ENCODE measurements at places on chromosomes 13 and 19.

- DNase-seq, result no peak
These were observed 180.1 kb downstream of the NUFIP1 start for GRCh38 chr13:44809190-44809589.

GRCh38 chr19:44745341-44745831 is 3.1 kb upstream of the BCL3 start:
- peak; percentile 56 for DNase-seq

- DNase-seq, result peak; percentile 1
These were observed 35.3 kb downstream of the FPR3 start for GRCh38 chr19:51830274-51830673.

- no peak for DNase-seq
These were observed 95.3 kb upstream of the TM9SF2 start for GRCh38 chr13:99405966-99406365.

- no peak for DNase-seq
These were observed 247.7 kb downstream of the SLITRK1 start for GRCh38 chr13:83634601-83635000.

DNA sequence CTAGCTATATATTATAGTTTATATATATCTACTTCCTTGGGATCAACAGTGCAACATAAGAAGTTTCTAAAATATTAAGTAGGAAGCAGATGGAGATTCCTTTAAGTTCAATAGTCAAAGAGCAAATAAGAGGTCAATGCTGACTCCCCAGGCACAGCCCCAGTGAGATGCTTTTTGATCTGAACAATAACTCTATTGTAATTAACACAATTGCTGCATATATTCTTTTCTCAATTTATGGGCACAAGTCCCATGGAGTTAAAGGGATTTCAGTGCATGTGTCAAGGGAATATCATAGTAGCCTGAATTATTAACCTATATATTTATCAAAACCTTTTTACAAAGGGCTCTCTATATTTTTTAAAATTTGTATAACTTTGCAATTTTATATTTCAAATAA is 180.8 kb downstream of the SPRY2 start:
- DNase-seq, result no peak

DNA sequence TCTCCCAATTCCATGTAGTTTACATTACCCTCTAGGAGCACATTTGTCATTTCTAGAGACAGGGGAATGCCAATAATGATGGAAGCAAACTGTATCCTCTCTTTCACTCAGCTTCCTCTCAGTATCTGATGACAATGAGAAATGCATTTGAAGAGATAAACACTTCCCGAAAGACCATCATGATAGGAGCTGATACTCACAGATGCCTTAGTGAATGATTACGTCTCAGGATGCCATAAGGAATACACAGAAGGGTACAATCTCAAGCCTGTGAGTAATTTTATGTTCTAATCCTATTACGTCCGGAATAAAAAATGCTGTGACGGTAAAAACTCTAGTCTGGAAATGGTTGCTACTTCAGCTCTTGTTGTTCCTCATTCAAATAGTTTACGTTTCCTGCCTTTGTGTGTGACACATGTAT is 663.8 kb upstream of the MIR17HG start:
- no peak for DNase-seq

- DNase-seq, result no peak
These were observed 210.4 kb downstream of the DCLK1 start for GRCh38 chr13:35920816-35921215.

GRCh38 chr19:45958769-45959516 is 14.7 kb downstream of the NOVA2 start:
- DNase-seq, result no peak

DNA sequence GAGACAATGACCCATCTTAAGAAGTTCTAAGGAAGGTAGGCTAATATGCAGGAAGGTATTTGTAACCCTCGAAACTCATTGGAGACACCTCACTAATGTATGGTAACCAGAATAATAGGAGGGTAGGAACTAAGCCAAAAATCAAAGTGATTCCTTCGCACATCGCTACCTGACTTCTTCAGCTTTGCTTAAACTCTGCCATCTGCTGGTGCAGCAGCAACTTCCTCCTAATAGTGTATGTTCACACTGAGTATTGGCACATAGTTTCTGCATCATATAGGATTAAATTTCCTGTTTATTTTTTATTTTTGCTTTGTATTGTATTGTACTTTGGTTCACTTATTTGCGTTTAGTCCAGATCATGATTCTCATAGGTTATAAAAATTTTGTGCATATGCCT is 676.2 kb downstream of the GPC5 start:
- peak; percentile 15 for DNase-seq

- no peak for DNase-seq
These were observed 33.2 kb downstream of the RAB20 start for GRCh38 chr13:110528371-110528770.

DNA sequence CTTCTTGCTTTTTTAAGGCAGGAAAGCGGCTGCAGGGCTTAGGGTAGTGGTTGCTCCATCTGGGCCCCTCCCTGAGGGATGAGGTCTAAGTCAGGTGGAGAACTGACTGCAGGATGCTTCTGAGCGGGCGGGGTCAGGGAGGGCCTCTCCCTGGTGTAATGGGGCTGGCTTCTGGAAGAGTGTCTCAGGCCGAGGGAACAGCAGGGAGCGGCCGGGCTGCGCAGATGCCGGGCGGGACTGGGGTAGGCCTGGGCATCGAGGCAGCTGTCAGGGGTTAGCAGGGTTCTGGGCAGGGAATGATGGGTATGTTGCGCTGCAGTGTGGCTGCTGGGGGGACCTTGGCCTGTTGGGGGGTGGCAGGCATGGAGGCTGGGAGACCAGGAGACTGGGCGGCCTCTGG is 2.7 kb downstream of the FAM174C start:
- DNase-seq, result no peak

DNA sequence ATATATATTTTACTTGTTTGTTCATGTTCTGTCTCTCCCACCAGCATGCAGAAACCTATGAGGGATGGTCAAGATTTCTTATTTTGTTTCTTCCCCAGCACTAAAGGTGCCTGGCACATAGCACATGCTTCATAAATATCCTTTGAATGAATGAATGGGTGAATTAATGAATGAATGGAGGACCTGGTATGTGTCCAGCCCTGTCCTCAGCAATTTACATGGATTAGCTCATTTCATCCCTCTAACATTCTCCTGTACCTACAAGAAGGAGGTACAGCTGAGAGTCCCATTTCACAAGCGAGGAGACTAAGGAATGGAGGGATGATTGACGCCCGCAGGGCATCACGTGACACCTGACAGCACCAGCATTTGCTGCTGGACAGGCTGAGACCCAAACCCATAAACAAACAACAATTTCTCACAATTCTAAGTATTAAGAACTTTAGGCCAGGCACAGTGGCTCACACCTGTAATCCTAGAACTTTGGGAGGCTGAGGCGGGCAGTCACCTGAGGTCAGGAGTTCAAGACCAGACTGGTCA is 6.8 kb upstream of the BCAT2 start:
- peak; percentile 22 for DNase-seq

DNA sequence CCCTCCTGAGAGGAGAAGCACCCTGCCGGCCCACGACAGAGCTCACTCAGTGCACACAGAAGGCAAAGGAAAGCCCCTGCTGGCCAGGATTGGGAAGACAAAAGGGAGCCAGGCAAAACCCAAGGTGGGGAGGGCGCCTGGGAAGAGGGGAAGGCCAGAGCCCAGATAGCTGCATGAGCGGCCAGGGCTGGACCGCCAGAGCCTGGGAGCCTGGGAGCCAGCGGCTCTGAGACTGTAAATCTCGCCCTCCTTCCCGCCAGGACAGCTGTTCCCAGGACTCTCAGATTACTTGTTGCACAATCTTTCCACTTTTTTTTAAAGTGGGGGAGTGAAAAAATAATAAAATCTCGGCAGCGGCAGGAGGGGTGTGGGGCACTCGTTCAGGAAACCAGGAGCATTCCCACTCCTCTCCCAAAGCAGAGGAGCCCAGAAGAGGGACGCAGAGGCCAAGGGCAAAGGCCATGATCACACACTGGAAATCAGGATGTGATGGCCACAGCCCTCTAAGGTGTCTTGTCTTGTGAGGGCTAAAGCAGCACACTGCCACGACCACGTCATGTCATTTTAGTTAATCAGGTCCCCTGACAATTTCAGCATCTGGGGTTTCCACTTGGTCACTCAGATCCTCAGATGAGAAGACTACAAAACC is 19.6 kb upstream of the EPHX3 start:
- peak; percentile 68 for DNase-seq

DNA sequence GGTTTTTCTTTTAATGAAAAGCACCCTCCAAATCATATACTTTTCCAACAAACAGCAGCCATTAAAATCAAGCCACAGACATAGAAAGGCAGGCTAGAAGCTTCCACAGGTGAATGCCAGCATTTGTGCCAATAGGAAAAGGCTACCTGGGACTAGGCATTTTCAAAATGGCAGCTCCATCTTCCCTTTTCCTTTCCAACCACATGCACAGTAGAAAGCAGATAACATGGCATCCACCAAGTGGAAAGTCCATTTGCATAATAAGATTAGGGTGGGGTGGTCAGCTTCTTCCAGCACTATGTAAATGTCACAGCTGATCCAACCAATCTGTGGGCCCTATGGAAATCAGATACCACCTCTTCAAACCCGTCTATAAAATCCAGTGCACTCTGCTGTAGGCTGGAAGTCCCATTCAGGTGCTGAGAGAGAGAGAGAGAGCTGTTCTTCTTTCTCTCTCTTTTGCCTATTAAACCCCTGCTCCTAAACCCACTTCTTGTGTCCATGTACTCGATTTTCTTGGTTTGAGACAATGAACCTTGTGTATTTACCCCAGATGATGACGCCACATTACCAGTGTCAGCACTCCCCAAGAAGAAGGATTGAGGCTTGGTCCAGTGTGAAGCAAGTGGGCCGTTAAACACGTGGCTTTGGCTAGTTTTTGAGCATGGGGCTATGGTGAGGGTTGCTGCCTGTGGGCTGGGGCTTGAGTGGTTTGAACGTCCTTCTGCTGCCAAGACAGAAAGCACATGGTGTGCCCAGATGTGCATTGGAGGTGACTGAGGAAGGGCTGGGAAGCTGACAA is 24.2 kb upstream of the IGFL1 start:
- DNase-seq, result no peak

DNA sequence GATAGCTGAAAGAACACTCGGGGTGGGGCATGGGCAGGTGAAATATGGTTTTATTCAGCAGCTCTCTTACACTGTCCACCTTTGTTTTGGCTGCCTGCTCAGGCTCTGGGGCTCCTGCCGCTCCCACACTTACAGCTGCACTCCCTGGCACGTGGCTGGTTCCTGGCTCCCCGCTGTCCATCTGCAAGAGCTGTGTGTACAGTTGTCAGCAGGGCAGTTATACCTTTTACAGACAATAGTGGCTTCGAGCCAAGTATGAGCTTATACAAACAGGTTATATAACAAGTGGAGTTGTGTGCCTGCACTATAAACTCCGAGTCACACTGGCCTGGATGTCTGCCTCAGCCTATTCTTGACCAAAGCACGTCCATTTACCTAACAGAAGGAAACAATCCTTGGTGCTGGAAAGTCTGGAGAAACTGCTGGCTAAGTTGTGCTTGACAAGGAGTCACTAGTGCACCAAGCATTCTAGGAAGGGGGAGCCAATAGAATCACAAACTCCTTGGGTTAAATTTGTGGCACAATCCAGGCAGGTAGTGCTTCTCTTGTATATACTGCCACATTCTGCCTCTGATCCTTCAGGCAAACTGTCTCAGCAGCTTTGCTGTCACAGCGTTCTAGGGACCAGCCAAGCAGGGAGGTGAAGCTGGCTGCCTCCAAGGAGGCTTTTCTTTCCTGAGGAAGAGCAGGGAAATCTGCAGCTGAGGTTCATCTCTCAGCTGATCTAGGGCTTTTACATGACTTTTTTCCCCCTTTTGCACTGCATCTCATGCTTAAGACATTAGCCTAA is 68.2 kb downstream of the NHLRC3 start:
- no peak for DNase-seq

- DNase-seq, result no peak
These were observed 53.4 kb downstream of the KLF12 start for GRCh38 chr13:74080762-74081161.

- DNase-seq, result no peak
These were observed 17.6 kb downstream of the PPP1R12C start for GRCh38 chr19:55099557-55100506.

DNA sequence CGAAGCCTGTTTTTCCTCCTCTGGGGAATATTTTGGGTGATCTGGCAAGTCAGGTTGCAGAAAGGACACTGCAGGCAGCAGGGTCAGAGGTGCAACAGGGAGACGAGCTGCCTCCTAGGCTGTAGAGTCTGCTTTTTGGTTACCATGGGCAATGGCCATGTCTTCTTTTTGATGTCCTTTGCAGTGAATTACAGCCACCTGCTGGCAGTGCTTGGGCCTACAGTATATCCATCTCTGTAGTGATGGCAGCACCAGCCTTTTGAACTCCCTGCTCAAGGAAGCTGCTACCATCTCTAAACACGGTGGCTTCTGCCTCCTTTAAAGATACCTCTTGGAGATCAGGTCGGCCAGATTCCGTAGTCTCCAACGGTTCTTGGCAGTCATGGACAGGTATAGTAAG is 73.9 kb downstream of the WTIP start:
- peak; percentile 8 for DNase-seq

GRCh38 chr19:44111910-44112463 is 1.2 kb upstream of the ZNF225 start:
- peak; percentile 84 for DNase-seq

GRCh38 chr19:55247621-55248099 is 11.2 kb downstream of the PPP6R1 start:
- peak; percentile 85 for DNase-seq

- no peak for DNase-seq
These were observed 185.9 kb downstream of the ZNF536 start for GRCh38 chr19:30557927-30558557.

DNA sequence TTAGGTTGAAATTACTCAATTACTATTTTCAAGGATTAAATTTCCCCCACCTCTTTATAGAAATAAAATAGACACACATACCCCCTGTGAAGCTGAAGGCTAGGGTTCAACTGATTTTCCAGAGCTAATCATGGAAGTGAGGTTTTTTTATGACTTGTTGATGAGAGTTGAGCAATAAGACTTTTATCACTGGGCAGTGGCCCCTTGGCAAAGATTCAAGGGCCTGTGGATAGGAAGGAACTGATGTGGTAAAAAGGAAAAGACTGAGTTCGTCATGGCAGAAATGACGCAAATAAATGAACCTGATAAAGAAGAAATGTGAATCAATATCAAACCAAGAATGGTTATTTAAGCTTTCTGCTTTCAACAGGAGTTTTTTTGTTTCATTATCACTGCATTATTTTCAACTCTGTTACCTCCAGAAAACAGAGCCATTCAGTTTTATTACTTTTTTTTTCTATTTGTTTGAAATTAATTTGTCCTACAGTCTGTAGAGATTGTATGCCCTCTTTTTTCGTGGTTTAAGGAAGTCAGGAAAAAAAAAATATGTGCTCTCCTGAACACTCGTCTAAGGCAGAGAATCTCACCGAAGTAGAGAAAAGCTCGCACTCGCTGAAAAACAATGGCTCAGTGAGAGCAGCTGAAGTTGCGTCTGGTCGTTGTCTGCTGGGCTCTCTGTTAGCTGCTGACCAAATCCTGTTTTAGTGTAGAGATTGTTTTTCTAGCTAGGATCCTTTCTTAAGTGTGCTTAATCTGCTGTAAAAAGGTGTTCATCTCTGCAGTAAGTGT is 38.9 kb downstream of the STOML3 start:
- DNase-seq, result peak; percentile 53

GRCh38 chr13:43316281-43316680 is 292.9 kb downstream of the DNAJC15 start:
- DNase-seq, result no peak
